ENCODE measurements at places on chromosomes 1 and 21. TPM values are rescaled to one million over a fixed set of nuclear protein-coding genes. Genes with fewer than 3 reads are reported as not detected.

Gene TEDDM1
- total RNA-seq, result not detected

Gene CDC42BPA
- total RNA-seq, result 7.8 TPM

Gene ZNF670
- 4.3 TPM for total RNA-seq

Gene XKR8
- 6.0 TPM for total RNA-seq

Gene DCDC2B
- not detected for total RNA-seq

Gene FCGR2B
- not detected for total RNA-seq

Gene RXRG
- not detected for total RNA-seq
